Stimulated activated CD8-positive, alpha-beta memory T cell treated with anti-CD3 and anti-CD28 coated beads, Interleukin-4, amount 100 ng/mL, for 1 hour (primary cell): ENCODE measurements at places on chromosomes 7 and 10.

DNA sequence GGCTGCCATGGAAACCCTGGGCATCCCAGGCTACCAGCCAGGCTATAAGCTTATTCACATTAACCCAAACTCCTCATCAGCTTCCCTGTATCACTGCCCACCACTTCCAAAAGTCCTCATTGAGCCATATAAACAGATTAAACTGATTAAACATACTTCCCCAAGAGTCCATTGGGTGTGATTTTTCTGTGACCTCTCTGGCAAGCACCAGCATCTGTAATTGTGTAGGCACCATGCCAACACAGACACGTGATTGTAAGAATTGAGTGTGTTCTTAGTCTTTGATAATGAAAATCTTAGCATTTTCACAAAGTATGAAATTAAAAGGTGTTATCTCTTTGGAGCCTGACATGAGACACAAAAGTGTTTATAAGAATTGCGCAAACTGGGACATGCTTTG, 679.3 kb downstream of the TYW1 start:
- DNase-seq, result no peak

GRCh38 chr10:5094265-5095205, at the start of gene AKR1C3:
Gene AKR1C3, plus strand, starts transcription at chr10:5094414. Its CDS starts 31 bp downstream, at chr10:5094445.
- DNase-seq, result no peak

DNA sequence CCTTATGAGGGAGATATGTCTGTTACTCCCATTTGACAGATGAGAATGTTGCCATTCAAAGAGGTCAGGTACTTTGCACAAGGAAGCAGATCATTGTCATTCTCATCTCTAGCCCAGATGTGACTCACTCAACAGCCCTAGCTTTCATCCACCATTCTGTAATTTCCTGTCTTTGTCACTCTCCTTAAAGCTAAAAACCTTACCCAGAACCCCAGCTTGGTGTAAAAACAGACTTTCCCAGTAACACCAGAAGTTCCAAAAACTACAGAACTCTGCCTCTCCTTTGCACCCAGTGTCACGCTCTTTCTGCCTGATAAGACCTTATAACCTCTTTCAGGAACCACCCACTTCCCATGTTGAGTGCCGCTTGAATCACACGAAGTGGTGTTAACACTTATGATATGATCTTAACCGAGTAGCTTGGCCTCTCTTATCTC, 89.1 kb upstream of the SP4 start:
- no peak for DNase-seq

GRCh38 chr10:17465328-17466125, 11.1 kb upstream of the ST8SIA6 start:
- no peak for DNase-seq

DNA sequence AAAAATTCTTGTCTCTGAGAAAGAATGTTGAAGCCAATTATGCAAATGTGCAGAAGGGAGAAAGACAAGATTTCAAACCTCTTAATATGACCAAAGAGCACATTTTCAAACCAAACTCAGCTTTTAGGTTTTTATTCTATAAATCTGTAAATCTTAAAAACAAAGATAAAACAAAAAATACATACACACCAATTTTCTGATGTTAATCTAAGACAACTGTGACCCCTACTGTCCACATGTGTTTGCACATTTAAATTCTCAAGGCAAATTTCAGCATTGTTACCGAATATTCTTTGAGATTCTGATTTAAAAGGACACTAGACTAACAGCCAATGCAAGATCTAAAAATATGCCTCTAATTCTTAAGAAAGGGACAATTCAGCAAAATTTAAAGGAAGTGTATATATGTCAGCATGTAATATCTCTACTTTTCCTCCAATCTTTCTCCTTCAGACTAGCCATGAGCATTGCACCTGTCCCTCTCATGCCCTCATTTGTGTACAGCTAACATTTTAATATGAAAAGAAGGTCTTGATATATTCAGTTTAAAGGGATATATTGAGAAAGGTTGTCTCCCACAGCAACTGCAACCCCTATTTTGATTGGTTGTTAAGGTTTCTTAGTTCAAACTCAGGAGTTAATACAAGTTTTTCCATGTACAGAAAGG, 417.9 kb downstream of the IPMK start:
- no peak for DNase-seq

DNA sequence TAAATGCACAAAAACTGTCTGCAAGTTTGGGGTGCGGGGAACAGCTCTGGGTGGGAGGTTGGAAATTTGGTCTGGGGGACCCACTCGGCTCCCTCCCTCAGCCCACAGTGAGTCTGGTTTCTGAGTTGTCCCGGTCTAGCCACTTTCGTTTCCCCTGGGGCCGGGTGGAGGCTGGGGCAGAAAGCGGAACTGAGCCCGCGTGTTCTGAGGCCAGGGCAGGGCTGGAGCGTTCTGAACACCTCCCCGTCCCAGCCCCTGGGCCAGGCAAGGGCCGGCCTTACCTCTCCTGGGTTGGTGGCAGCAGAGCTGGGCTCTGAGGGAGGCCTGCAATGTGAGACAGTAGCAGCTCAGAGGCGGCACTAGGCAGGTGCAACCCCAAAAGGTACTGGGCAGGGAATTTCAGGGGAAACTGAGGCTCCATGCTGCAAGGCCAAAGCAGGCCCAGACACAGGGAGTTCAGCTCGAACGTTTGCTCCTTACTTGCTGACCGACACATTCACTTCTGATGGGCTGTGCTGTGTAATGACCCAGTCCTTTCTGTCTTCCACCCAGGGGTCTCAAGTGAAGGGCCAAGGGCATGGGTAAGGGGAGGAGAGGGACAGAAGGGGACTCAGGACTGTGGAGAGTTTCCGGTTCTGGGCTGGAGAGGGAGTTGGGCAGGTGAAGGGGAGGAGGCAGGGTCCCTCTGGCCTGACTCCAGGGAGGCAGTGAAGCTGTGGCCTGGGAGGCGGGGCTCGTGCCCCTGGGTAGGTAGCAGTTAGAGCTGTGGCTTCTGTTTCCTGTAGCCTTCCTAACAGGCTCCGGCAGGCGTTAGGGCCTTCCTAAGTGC, 3.0 kb downstream of the IRF5 start:
- no peak for DNase-seq

- DNase-seq, result no peak
These were observed 204.3 kb downstream of the MBL2 start for GRCh38 chr10:52568309-52568708.

DNA sequence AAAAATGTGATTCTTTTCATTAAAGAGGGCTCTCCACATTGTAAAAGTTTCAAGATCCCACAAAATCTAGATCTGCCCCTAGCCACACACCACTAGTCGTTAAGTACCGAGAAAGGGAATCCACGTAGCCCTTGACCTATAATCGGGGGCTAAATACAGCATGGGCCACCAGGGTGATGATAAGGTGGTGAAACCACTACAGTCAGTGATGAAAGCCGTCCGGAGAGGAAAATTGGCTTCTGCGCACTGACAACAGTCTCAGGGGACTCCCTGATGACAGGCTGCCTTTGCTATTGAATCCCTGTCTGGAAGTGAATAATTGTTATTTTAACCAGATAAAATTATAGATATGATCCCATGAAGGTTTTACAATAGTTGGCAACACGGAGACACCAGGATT, 4.6 kb downstream of the TECTB start:
- no peak for DNase-seq

DNA sequence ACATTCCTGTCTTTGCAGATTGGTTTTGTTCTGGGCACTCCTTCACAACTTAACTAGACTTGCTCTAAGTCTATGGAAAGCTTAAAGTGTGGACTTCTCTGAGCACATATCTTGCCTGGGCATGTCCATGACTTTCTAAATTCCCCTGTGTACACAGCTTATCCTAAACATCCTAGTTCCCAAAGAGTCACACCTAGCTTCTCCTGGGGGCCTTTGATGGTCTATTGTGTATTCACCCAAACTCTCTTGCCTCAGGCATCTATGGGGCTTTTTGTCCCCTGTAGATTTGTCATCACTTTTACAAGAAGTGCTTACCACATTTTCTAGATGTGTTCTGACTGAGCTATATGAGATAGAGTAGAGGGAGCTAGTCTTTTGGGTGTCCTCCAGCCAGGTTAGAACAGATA, 12.2 kb upstream of the ZNF488 start:
- no peak for DNase-seq

DNA sequence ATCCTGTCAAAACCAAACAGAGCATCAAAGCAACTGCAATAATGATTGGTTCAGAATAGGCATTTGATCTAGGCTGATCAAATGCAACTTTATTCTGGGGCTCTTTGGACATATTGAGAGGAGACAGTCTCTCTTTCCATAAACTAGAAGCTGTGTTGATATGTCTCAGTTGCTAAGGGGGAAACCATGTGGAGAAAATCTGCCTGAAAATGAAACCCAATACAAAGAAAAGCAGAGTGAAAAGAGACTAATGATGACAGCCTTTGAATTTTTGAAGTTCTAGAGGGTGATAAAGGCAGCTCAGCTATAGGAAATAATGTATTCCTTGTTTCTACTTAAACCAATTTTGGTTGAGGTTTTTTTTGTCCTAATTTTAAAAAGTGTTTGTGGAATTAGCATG, 941.8 kb upstream of the POT1 start:
- DNase-seq, result no peak

- no peak for DNase-seq
These were observed 52.2 kb upstream of the SHH start for GRCh38 chr7:155864271-155864985.

- no peak for DNase-seq
These were observed 84.0 kb upstream of the ANLN start for GRCh38 chr7:36305648-36306047.

DNA sequence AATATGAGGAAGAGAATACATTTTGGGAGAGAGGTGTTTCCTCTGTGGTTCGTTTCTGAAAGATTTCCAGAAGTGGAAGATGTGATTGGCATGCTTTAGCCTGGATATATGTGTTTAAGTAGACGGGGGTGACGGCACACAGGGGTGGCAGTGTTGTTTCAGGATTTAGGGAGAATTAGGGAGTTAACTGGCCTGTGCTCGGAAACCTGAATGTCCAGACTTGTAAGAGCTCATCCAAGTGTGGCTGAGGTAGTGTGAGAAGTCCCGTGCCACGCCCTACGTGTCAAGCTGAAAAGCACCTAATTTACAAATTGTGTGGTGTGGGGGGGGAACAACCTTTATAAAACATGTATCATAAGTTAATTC, 1.1 kb downstream of the RALA start:
- no peak for DNase-seq

DNA sequence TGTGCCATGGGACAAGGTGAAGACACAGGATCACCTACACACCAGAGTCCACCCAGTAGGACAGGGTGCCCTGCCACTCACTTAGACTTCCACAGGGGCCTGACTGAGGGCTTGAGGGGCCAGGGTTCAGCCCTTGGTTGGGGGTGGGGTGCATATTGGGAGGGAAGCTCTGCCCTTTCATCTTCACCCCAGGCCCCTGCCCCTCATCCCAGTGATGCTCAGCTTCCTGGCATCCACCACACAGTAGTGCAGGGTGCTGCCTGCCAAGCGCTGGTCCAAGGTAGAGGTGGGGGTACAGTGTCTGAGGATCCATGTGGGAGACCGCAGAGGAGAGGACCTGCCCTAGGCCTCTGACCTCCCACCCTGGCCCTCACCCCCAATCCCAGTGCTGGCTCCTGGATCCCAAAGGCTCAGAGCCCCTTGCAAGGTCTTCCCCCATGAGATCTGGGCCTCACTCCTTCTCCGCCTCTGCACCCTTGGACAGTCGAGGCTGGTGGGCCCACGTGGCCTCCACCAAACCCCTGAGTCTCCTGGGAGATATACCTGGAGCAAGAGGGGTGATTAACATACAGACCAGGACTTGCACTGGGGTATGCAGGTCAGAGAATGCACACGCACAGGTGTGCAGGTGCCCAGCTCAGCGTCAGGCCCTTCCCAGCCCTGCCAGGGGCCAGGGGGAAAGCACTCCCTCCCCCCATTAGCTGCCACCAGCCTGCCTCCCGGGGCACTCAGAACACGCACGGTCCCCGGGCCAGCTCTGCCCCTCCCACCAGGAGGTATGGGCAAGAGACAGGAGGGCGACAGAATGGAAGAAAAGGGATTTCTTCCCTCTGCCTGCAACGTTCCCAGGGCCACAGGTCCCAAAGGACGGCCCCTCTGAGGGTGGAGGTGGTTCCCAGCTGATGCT, 8.6 kb upstream of the IRF5 start:
- DNase-seq, result no peak

- no peak for DNase-seq
These were observed 18.4 kb upstream of the CALN1 start for GRCh38 chr7:72430531-72430930.

DNA sequence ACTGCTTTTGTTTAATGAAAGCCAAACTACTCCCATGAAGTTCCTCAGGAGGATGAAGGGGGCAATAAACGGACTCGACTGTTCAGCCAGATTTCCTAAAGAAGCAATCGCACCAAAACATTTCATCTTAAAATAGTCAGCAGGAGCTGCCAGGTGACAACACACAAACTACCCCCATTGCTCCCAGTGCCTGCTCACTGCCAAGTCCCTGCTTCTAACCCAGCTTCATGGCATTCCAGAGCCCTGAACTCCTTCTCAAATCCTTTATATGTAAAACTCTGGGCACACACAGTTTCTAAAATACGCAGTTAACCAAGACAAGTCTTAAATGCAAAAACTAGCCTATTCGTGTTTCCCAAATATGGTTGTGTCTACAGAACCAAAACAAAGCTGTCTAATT, 110.0 kb downstream of the SORBS1 start:
- no peak for DNase-seq

- no peak for DNase-seq
These were observed 121.1 kb downstream of the CXCL12 start for GRCh38 chr10:44263771-44264170.

GRCh38 chr7:11768263-11768662, 63.7 kb downstream of the THSD7A start:
- DNase-seq, result no peak

DNA sequence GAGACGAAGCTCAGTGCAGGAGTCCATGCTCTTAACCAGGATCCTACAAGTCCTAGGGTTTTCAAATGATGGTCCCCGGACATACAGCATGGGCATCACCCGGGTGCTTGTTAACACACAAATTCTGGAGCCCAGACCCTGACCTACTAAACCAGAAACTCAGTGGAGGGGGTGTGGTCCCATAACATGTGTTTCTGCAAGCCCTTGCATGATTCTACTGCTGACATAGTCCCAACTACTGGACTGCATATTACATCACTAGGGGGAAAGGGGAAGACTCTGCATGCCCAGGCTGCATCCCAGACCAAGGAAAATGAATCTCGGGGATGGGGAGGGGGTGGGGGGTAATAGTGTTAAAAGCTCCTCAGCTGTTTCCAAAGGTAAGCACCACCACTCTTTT, 40.3 kb downstream of the GRB10 start:
- no peak for DNase-seq

DNA sequence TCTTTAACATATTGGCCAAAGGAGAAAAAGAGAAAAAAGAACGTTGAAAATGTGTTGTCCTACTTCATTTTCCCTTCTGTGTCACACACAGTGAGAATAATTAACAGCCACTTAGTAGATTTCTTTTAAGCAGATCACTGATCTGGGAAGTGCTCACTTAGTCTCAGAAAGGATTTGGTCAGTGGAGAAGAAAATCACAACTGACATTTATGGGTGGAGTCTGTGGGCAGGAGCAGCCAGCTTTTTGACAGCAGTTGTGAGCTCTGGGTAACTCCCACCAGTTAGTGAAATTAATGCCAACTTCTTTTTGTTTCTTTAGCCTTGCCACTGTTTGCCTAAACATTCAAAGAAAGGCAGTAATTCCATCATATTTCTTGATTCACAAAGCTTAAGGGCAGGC, 49.7 kb downstream of the CDK14 start:
- DNase-seq, result no peak

- no peak for DNase-seq
These were observed 174.8 kb upstream of the ANK3 start for GRCh38 chr10:60564475-60564874.
